Natural killer cell (primary cell): ENCODE measurements at places on chromosomes 1 and 21.

- no peak for DNase-seq
Measured at GRCh38 chr1:50971748-50972305, 1.8 kb downstream of the CDKN2C start.

- no peak for DNase-seq
Measured at GRCh38 chr1:236273358-236273757, 8.4 kb downstream of the ERO1B start.

DNA sequence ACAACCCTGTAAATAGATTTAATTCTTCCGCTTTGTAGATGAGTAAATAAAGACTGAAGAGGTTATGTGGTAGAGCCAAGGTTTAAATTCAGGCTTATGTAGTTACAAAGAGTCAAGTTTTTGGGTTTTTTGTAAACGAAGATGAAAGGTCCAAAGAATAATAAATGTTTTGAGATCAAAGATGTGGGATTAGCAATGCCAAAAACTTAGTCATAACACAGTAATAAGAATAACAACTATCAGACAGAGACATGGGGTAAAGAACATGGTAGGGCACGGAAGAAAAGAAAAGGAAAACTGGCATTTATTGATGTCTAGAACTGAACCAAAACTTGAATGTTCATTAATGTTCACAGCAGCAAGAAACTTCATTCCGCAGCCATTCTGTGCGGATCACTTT lies 42.9 kb downstream of the EXTL2 start:
- DNase-seq, result no peak

- no peak for DNase-seq
Measured at GRCh38 chr1:25433389-25434186, 2.9 kb downstream of the MACO1 start.

- DNase-seq, result no peak
Measured at GRCh38 chr21:39796466-39796865, 51.5 kb downstream of the IGSF5 start.

DNA sequence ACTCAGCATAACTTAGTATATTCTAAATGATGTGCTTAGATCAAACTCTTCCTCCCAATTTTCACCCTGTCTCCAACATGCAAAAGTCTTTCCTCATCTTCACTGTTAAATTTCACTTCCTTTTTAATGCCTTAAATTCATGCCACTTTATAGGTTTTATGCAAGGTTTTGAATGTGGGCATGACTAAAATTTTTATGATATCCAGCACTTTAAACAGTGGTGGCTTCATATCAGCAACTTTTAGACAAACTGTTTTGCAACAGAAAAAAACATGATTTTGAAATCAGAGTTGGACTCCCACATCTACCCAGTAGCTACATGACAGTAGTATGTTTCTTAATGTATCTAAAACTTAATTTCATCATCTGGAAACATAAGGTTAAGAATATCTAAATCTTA lies 84.7 kb upstream of the ZP4 start:
- DNase-seq, result no peak

- DNase-seq, result no peak
Measured at GRCh38 chr1:117610036-117610435, 4.2 kb downstream of the TENT5C start.

GRCh38 chr1:86137436-86137835 lies 19.1 kb downstream of the COL24A1 start:
- DNase-seq, result no peak
